MCF 10A (cell line): ENCODE measurements at places on chromosomes 11 and 22.

DNA sequence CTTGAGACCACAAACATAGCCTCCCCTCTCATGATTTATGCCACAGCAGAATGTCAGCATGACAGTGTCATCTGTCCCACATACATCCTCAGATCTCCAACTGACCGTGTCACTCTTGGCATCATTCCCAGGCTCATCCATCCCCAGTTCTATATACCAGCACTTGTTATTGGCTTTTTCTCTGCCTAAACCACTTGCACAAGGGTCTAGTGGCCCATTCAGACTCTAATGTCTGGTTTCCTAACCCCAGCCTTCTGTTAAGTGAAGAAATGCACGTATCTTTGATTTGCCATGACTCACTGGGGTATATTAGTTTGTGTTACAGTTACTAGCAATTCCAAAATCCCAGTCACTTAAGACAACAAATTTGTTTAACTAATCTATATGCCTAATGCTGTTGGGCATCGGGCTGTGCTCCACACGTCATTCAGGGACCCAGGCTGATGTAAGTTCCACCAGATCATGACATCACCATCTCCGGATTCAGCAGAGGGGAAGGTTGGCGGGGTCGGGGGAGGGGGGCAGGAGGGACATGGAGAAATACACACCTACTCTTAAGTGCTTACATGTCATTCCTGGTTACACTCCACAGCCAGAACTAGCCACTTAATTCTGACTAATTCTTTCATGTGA, 517.4 kb downstream of the BUD13 start:
- no peaks in the 10 kb centered on the region for H3K4me1 ChIP-seq
- H3K4me3 ChIP-seq, result no peak overlapping the region
- DNase-seq, result no peak
- no peak overlapping the region for H3K27ac ChIP-seq
- no peaks in the 10 kb centered on the region for H3K27me3 ChIP-seq

GRCh38 chr11:94870422-94870821, 102.3 kb downstream of the AMOTL1 start:
- H3K4me1 ChIP-seq, result no peaks in the 10 kb centered on the region
- no peak overlapping the region for H3K4me3 ChIP-seq
- peaks cover 82% of the 10 kb centered on the region for H3K36me3 ChIP-seq

GRCh38 chr11:67545280-67545679, 22.0 kb upstream of the CABP2 start:
- H3K4me3 ChIP-seq, result no peak overlapping the region
- DNase-seq, result no peak
- no peaks in the 10 kb centered on the region for H3K27me3 ChIP-seq

GRCh38 chr11:32497951-32498350, 62.6 kb upstream of the WT1 start:
- H3K4me3 ChIP-seq, result no peak overlapping the region
- DNase-seq, result no peak
- H3K36me3 ChIP-seq, result no peaks in the 10 kb centered on the region
- H3K4me1 ChIP-seq, result no peaks in the 10 kb centered on the region
- H3K27ac ChIP-seq, result no peak overlapping the region

DNA sequence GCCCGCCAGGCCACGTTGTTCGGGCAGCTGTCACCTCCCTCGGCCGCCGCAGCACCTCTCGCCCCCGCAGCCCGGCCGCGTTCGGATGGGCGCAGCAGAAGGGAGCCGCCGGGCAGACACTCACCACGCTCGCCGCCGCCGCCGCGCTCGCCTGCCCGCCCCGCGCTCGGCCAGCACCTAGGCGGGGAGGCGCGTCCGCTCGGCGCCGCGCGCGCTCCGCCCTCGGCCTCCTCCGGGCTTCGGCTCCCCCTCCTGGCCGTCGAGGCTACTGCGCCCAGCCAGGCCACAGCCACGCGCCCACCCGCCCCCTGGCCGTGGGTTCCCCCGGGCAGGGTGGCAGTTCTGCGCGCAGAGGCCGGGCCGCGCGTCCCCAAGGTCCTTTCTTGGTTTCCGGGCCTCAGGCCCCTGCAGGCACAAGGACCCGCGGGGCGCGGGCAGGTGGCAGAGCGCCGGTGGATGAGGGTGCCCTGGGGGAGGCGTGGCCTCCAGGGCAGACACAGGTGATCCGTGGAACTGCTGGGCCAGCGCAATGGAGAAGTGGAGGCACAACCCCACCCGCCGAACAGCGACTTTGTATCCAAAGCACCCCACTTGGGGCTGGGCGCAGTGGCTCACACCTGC, at the start of gene SLC25A22:
Gene SLC25A22 (minus strand): TSS at position 189 of the 621 bp plus-strand sequence. CDS start 3,275 bp downstream, outside the sequence.
- H3K27me3 ChIP-seq, result no peaks in the 10 kb centered on the region
- H3K4me3 ChIP-seq, result peak within 1 kb of the TSS; percentile 84
- DNase-seq, result peak; percentile 74

GRCh38 chr11:132475026-132475425, 1057.3 kb downstream of the OPCML start:
- H3K36me3 ChIP-seq, result no peaks in the 10 kb centered on the region
- no peaks in the 10 kb centered on the region for H3K4me1 ChIP-seq
- no peak overlapping the region for H3K4me3 ChIP-seq
- H3K27ac ChIP-seq, result no peak overlapping the region
- no peak for DNase-seq
- H3K27me3 ChIP-seq, result no peaks in the 10 kb centered on the region

GRCh38 chr22:23224846-23225245, 44.5 kb downstream of the BCR start:
- DNase-seq, result no peak
- H3K27ac ChIP-seq, result peak overlapping the region; percentile 95
- H3K4me3 ChIP-seq, result no peak overlapping the region
- peaks cover 60% of the 10 kb centered on the region for H3K4me1 ChIP-seq
- H3K27me3 ChIP-seq, result no peaks in the 10 kb centered on the region
- H3K36me3 ChIP-seq, result no peaks in the 10 kb centered on the region

GRCh38 chr11:15943418-15944197, 412.7 kb downstream of the SOX6 start:
- H3K4me3 ChIP-seq, result no peak overlapping the region
- no peak for DNase-seq
- no peak overlapping the region for H3K27ac ChIP-seq
- no peaks in the 10 kb centered on the region for H3K4me1 ChIP-seq
- no peaks in the 10 kb centered on the region for H3K36me3 ChIP-seq

- H3K27ac ChIP-seq, result no peak overlapping the region
- no peak for DNase-seq
- peaks cover 28% of the 10 kb centered on the region for H3K27me3 ChIP-seq
- H3K4me1 ChIP-seq, result peaks cover 6% of the 10 kb centered on the region
- H3K4me3 ChIP-seq, result no peak overlapping the region
Measured at GRCh38 chr11:125168918-125169456, 4.4 kb downstream of the PKNOX2 start.

GRCh38 chr22:45006111-45006963, 3.5 kb downstream of the PHF21B start:
- DNase-seq, result no peak
- no peak overlapping the region for H3K4me3 ChIP-seq
- H3K27ac ChIP-seq, result no peak overlapping the region
- H3K4me1 ChIP-seq, result peaks cover 5% of the 10 kb centered on the region

DNA sequence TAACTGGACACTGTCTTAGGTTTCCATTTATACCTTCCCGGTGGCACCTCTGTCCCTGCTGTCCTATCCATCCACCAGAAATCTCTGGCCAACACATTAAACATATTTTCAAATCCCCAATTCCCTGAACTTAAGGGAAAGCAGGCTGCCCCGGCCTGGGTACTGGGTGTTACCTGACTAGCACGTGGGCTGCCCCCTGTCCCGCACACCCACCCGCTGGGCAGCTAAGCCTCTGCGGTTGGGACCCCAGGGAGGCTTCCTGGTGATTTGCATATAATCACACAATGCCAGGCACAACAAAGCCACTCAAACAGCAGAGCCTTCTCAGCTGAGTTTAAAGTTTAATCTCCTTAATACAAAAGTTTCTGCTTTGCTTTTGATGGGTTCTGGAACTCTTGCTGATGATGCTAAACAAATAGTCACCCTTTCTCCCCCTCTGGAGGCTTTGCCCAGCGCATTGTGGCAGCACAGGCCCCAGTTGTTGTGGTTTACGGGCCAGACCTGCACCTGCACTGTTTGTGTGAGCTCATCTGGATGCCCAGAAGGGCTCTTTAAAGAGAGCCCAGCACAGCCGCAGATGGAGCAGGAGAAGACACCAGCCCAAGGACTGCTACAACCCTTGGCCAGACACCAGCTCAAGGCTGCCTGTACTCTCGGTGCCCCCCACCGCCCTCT, 59.9 kb upstream of the POU2AF1 start:
- H3K4me3 ChIP-seq, result no peak overlapping the region
- peaks cover 13% of the 10 kb centered on the region for H3K4me1 ChIP-seq
- H3K27ac ChIP-seq, result peak overlapping the region; percentile 83
- peaks cover 9% of the 10 kb centered on the region for H3K27me3 ChIP-seq
- no peak for DNase-seq
- H3K36me3 ChIP-seq, result no peaks in the 10 kb centered on the region

DNA sequence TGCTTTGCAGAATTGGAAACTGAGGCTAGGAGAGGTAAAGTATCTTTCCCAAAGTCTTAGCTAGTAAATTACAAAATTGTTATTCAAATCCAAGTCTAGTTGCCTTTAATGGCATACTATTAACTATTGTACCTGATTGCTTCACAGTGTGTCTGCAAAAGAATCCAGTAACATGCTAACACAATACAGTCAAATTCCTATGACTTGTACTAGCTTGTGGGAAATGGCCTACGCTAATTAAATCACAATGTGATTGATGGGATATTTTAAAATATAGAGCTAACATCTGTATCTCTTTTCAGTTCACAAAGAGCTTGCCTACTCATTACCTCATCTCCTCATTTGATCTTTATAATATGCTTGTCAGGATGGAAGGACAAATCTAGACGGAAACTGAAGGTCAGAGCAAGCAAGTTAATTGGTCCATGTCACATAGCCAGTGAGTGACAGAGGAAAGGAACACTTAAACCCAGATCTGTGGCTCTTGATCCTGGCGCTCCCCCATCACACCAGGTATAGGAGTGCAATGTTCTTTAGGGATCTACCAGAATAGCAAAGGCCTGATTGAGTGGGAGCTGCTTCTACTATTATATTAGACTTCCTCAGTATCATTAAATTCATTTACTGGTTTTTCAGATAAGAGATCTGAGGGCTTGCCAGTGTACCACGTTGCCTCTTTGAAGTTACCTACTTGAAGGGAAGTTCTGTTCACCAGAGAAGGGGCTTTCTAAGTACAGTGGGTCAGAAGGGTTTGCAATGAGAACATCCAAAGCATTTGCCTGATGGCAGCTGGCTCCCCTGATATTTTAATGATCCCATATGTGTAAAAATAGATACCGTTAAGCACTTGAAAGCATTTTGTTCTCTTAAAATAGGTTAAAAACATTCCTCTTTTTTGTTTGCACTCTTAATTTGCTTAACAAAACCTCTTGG, 213.6 kb upstream of the SESN3 start:
- no peak overlapping the region for H3K27ac ChIP-seq
- H3K27me3 ChIP-seq, result no peaks in the 10 kb centered on the region
- no peaks in the 10 kb centered on the region for H3K4me1 ChIP-seq
- no peaks in the 10 kb centered on the region for H3K36me3 ChIP-seq
- no peak for DNase-seq

DNA sequence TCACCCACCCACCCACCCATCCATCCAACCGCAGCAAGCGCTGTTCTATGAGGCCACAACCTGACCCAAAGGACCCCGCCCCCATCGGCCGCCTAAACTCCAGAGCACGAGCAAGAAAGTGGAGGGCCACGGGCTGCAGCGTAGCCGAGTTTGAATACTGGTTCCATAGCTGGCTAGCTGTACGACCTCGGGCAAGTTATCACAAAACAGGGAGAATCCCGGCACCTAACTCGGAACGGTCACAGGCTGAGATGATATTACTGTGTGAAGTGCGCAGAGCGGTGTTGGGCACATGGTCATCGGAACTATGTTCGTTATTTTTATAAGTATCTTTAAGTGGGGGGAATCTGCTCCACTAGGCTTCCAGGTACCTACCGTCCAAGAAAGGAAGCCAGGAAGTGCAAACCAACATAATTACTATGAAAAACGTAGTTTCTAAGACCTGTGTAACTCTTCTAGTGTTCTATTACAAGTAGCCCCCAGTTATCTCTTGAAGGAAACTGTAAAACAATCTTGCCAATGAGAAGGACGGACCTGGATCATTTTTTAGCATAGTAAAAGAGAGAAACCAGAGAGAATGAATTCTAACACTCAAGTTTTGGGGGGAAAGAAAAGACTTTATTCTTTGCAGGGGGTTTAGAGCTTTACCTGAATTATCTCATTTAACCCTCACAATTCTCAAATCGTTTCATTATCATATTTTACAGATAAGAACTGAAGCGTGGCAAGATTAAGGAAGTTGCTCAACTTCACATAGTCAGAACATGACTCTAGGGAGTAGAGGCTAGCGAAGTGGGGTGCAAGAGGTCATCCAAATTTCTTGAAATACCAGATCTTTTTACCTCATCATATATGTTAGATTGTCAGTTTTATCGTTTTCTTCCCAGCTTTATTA, 663 bp upstream of the BUD13 start:
- peaks cover 25% of the 10 kb centered on the region for H3K4me1 ChIP-seq
- no peaks in the 10 kb centered on the region for H3K27me3 ChIP-seq
- peaks cover 45% of the 10 kb centered on the region for H3K36me3 ChIP-seq

- no peaks in the 10 kb centered on the region for H3K27me3 ChIP-seq
- peak overlapping the region; percentile 25 for H3K27ac ChIP-seq
- H3K4me3 ChIP-seq, result no peak overlapping the region
- peaks cover 25% of the 10 kb centered on the region for H3K4me1 ChIP-seq
- DNase-seq, result no peak
Measured at GRCh38 chr22:41481131-41481830, 12.4 kb downstream of the ACO2 start.

- H3K4me3 ChIP-seq, result no peak overlapping the region
- H3K4me1 ChIP-seq, result no peaks in the 10 kb centered on the region
- H3K36me3 ChIP-seq, result no peaks in the 10 kb centered on the region
- no peaks in the 10 kb centered on the region for H3K27me3 ChIP-seq
Measured at GRCh38 chr11:38131535-38131934, 1533.5 kb upstream of the RAG2 start.

GRCh38 chr11:47587723-47588326, 1.3 kb downstream of the FAM180B start:
- H3K4me3 ChIP-seq, result no peak overlapping the region
- H3K27ac ChIP-seq, result peak overlapping the region; percentile 14
- peaks cover 9% of the 10 kb centered on the region for H3K4me1 ChIP-seq
- no peak for DNase-seq

- no peaks in the 10 kb centered on the region for H3K4me1 ChIP-seq
- no peak within 1 kb of the TSS for H3K4me3 ChIP-seq
- H3K27me3 ChIP-seq, result peaks cover 24% of the 10 kb centered on the region
Measured at GRCh38 chr11:17719028-17719937, at the start of gene MYOD1. TSS of gene MYOD1 (plus strand) at chr11:17719571. CDS start at chr11:17719783, 212 bp downstream.

GRCh38 chr11:28596816-28597215, 488.6 kb downstream of the METTL15 start:
- no peaks in the 10 kb centered on the region for H3K4me1 ChIP-seq
- no peaks in the 10 kb centered on the region for H3K27me3 ChIP-seq
- no peak overlapping the region for H3K27ac ChIP-seq
- no peaks in the 10 kb centered on the region for H3K36me3 ChIP-seq
- no peak overlapping the region for H3K4me3 ChIP-seq
- no peak for DNase-seq
